ENCODE measurements at places on chromosomes 13 and 19.

DNA sequence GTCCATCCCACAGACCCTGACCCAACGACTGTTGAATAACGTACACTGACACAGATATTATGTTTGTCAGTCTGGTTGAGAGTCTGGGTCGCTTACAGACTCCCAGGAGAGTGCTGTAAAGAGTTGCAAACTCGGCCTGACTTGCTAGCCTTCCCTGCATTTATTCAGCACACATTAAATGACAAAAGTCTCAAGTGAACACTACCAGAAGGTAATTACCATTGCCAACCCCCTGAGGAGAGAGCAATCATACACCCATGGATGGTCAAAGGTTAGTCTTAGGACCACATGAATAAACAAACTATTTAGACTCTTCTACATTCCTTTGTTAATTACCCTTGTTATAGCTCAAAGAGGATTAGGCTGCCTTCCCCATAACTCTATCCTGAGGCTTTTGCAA lies 1048.6 kb downstream of the PCDH17 start:
- no peak for DNase-seq

- no peak for DNase-seq
These were observed 351.5 kb downstream of the KLF12 start for GRCh38 chr13:73782450-73783449.

DNA sequence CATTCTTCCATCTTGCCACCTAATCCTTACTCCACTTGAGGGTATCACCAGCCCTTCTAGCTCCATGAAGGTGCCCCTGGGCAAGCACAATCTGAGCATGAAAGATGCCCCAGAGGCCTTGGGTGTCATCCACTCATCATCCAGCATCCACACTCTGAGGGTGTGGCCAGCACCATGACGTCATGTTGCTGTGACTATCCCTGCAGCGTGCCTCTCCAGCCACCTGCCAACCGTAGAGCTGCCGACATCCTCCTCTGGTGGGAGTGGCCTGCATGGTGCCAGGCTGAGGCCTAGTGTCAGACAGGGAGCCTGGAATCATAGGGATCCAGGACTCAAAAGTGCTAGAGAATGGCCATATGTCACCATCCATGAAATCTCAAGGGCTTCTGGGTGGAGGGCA lies 3.1 kb upstream of the KLK3 start:
- no peak for DNase-seq

DNA sequence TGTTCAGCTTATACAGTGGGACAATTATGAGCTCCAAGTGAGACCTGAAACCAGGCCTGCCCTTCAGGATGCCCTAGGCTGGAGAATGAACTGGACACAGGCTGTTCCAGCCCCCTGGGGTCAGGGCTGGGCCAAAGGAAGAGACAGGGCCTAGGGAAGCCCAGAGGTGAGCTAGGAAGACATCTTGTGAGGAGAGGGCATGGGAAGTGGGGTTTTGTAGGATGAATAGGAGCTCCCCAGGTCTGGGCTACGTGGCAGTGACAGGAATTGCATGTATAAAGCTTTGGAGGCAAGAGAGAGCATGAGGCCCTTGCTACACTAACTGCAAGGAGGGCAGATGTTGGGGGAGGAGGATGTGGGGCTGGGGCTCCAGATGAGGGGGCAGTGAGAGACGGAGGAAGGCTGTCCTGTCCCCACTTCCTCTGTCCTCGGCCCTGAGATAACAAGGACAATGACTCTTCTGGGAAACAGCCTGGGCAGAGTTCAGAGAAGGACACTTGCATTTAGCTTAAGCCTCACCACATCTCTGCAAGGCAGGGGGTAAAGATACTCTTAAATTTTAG lies 1.5 kb upstream of the TBXA2R start:
- DNase-seq = no peak

DNA sequence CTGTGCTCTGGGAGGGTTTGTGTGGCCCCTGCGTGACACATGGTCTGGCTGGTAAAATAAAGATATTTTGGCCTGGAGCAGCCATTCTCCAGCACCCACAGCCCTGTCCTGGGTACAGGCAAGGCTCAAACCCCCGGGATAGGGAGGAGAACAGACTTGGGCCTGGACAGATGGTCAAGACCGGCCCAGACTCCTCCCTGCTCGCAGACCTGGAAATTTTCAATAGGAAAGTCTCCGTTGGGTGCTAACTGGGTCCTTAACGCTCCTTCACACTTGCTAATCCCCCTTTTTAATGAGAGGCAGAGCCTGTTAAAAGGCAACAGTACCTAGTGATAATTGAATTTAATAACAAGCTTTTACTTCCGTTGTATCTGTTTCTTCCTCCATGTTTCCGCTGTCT lies 2.5 kb downstream of the PALM start:
- DNase-seq = no peak

DNA sequence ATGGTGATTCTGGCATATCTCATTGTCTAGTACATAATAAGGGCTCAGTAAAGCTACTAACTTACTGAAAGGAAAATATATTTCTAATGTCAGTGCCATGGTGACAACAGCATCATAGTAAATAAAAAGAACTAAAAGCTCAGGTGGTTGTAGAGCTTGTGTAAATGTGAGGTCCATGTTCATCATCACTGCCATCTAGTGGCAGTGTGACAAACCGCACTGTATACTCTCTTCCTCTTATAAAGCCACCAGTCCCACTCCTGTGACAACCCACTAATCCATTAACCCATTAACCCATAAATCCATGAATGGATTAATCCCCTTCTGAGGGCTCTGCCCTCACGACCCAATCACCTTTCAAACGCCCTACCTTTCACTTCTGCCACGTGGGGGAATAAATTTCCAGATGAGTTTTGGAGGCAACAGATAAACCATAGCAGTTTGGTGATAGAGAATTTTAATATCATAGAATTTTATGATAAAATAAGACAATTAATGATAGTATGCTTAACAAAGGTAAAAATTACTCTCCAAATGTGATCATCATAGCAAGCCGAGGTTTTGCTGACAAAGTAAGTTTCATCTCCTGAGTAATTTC lies 160.4 kb upstream of the SGCG start:
- DNase-seq = peak; percentile 29

GRCh38 chr19:55676889-55677505 lies 2.0 kb downstream of the EPN1 start:
- no peak for DNase-seq

GRCh38 chr13:82412749-82413148 lies 1469.5 kb downstream of the SLITRK1 start:
- DNase-seq = no peak

- DNase-seq = no peak
These were observed 65.6 kb downstream of the SACS start for GRCh38 chr13:23367907-23368306.

DNA sequence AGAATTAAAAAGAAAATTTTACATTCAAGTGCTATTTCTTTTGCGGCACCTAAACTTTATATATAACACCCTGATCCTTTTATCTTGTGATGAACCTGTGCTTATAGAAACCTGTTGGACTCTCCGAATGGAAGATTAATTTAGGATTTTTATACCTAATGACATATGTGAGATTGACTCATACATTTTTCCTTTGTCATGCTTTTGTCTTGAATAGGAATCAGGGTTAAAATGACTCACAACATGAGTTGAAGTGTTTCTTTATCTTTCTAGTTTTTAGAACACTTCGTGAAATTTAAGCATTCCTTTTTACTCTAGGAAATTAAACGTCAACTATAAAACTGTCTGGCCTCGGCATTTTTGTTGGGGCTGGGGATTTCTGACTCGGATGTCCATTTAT lies 378.9 kb downstream of the PCDH20 start:
- no peak for DNase-seq

- DNase-seq = no peak
These were observed 416.5 kb downstream of the EFNB2 start for GRCh38 chr13:106118996-106119395.

DNA sequence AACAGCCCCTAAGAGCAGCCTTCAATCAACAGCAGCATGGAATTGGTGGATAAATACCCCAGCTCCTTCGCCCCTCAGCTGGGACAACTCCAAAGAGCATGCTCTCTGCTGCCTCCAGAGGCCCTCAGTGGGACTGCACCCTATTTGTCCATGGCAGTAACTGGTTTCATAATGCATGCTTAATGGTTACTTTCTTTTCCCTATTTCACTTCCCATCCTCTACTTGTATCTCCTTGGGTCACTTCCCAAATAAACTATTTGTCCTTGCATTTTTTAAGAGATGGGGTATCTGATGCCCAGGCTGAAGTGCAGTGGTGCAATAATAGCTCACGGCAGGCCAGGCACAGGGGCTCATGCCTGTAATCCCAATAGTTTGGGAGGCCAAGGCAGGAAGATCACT lies 13.5 kb upstream of the TPM4 start:
- DNase-seq = no peak

DNA sequence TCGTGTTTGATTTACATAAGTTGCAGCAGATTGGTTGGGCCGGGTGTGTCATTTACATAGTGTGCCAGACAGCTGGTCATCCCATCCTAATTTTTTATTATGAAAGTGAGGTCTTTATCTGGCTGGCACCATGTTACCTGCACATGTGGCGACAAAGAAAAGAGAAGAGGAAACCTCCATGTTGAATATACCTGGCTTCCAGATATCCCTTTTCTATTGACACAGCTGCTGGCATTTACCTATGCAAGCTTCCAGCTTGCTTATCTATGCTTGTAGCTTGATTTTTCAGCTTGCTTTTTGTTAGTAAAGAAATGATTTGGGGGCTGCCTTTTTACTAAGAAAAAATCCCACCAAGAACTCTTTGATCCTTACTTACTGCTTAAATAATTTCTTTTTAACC lies 681.3 kb upstream of the SLITRK1 start:
- no peak for DNase-seq

DNA sequence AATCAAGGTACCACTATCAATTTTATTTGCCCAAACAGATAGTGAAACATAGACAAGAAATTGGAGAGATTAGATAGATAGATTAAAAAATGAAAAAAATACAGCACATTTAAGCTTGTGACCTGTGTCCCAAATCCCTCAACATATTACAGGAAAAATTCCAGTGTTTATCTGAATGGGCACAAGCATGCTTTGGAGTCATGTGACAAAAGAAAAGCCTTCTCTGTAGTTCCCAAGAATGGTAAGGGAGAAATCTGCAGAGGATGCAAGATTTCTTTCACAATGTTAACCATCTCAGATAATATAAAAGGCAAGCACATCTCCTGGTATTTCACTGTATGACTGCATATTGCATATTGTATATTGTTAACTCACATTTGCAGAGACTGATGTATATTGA lies 168.0 kb downstream of the PCDH9 start:
- DNase-seq = no peak

GRCh38 chr19:47022541-47023447 lies 3.2 kb downstream of the NPAS1 start:
- no peak for DNase-seq

- DNase-seq = no peak
These were observed 49.7 kb upstream of the MAP3K10 start for GRCh38 chr19:40141551-40141950.

- no peak for DNase-seq
These were observed at the start of gene SIAH3 for GRCh38 chr13:45851171-45851921. Gene SIAH3 (minus strand): TSS chr13:45851753. CDS start chr13:45851629, 124 bp downstream.

DNA sequence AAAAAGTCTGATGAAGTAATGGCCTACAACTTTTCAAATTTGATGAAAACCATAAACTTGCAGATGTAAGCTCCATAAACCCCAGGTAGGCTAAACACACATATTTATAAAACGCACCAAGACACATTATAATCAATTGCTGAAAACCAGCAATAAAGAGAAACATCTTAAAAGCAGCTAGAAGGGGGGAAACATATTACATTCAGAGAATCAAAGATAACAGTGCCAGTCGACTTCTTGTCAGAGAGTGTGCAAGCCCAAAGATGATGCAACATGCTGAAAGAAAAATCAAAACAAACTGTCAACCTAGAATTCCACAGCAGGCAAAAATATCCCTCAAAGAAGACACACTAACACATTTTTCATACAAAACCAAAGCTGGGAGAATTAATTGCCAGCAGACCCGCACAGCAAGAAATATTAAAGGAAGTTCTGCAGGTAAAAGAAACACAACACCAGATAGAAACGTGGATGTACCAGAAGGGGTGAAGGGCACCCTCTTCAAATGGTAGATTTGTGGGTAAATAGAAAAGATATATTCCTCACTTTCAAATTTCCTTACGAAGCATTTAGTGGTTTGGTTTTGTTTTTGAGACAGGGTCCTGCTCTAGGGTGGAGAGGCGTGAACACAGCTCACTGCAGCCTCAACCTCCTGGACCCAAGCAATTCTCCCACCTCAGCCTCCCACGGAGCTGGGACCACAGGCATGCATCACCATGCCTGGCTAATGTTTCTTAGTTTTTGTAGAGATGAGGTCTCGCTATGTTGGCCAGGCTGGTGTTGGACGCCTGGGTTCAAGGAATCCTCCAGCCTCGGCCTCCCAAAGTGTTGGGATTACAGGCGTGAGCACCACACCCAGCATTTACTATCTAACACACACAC lies 16.5 kb upstream of the ATP1A3 start:
- DNase-seq = no peak

- no peak for DNase-seq
These were observed 36.2 kb upstream of the TRPC4 start for GRCh38 chr13:37905736-37906135.

GRCh38 chr13:79084802-79085424 lies 321.1 kb downstream of the RBM26 start:
- no peak for DNase-seq

- no peak for DNase-seq
These were observed 3.5 kb downstream of the MKNK2 start for GRCh38 chr19:2047449-2048103.

DNA sequence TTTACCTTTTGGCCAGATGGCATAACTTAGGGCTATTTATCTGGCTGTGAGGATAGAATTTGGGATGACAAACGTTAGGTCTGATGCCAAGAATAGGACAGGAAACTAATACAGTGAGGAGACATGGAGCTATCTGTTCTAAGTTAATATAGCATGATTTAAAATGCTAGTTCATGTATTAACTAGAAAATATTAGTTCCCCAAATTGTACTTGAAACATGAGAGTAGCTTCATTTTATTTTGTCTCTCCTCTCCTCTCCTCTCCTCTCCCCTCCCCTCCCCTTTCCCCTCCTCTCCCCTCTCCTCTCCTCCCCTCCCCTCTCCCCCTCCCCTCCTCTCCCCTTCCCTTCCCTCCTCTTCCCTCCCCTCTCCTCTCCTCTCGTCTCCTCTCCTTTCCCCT lies 101.1 kb upstream of the MYO16 start:
- no peak for DNase-seq

GRCh38 chr19:45442778-45443461 lies 19.2 kb upstream of the ERCC1 start:
- no peak for DNase-seq

DNA sequence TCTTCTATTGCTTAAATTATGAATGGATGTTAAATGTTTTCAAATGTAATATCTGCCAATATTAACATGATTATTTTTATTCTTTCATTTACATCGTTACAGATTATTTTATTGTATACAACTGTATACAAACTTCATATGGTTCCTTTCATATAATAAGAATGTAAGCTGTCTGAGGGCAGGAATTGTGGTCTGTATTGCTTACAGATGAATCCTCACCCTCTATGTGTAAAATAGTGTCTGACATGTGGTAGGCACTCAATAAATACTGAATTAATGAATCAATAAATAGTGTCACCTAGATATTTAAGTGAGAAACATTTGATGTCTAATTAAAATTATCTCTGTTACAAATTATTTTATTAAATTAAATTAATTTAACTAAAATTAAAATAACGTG lies 7.8 kb downstream of the FPR3 start:
- DNase-seq = no peak

- DNase-seq = no peak
These were observed 1.3 kb upstream of the SNAPC2 start for GRCh38 chr19:7918615-7919421.

GRCh38 chr13:109779074-109779473 lies 7.3 kb downstream of the IRS2 start:
- peak; percentile 40 for DNase-seq

- DNase-seq = no peak
These were observed 843.8 kb upstream of the SPRY2 start for GRCh38 chr13:81184556-81185265.

GRCh38 chr19:43332058-43332922 lies 21.2 kb upstream of the CD177 start:
- no peak for DNase-seq
